ENCODE measurements at places on chromosomes 7 and 10.

DNA sequence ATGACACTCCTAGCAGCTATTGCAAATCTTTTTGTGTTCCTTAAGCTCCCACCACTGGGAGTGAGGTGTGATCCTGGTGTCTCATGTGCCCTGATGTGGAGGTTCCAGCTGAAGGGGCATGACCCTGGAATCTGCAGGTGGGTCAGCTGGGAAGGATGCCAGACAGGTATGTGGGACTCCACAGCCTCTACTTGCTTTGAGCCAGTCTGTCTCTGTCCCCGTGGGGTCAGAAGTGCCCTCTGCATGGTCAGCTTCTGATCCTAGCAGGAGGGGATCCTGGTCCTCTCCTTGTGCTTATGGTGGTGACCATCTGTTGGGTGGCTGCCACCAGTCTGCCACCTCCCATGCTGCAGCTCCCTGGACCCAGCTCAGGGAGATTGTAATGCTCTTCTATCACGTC is 51.1 kb upstream of the COMTD1 start:
- no peak for DNase-seq

DNA sequence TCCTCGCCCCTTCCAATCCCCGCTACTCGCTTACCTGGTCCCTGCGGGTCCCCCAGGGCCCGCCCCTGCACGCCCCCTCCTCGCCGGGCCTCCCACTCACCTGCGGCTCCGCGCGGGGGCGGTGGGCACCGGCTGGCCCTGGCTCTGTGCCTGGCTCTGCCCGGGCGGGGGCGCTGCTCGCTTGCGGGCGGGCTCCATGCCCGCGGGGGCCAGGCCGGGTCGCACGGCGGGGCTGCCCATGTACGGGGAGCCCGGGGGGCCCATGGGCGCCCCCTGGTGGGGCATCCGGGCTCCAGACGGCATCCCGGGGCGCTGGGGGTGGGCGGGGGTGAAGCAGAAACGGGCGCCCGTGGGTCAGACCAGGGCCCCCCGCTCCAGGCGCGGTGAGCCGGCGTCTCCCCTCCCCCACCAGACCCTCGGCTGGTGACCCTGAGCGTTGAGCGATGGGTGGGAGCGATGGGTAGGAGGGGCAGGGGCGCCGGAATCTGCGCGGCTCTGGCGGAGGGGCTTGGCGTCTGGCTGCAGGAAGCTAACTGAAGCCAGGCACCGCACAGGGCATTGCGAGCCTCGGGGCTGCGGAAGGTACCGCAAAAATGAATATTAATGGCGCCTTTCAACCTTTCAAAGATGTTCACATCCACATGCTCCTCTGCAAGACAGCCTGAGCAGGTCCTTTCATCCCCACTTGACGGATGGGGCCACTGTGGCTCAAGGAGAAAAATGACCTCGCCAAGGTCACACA is 3.0 kb downstream of the SMARCD3 start:
- peak; percentile 58 for DNase-seq

DNA sequence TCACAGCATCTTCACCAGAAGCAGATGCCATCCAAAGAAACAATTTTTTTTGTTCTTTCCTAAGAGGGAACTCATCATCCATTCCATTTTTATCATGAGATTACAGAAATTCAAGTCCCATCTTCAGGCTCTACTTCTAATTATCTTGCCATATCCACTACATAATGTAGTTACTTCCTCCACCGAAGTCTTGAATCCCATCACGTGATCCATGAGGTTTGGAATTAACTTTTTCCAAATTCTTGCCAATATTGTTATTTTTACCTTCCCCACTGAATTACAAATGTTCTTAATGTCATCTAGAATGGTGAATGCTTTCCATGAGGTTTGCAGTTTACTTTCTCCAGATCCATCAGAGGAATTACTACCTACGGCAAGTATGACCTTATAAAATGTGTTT is 1014.7 kb upstream of the LRRN3 start:
- DNase-seq: no peak

DNA sequence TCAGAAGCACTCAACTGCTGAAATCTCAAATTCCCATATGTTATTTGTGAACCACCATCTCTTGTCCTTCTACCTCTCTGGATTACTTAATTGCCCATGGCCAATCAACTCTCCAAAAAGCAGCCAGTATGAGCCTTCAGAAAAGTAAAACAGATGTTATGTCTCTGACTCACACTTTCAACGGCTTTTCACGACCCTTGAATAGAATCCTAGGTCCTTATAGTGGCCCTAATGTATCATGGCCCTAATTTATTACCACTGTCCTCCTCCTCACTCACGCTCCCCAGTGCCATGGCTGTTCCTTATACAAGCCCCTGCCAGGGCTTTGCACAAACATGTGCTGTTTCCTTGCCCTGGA is 20.0 kb downstream of the ZNF438 start:
- no peak for DNase-seq

- no peak for DNase-seq
These were observed 188.4 kb downstream of the EBF3 start for GRCh38 chr10:129775681-129776080.

GRCh38 chr7:751826-752225 is 24.7 kb upstream of the PRKAR1B start:
- DNase-seq: no peak

DNA sequence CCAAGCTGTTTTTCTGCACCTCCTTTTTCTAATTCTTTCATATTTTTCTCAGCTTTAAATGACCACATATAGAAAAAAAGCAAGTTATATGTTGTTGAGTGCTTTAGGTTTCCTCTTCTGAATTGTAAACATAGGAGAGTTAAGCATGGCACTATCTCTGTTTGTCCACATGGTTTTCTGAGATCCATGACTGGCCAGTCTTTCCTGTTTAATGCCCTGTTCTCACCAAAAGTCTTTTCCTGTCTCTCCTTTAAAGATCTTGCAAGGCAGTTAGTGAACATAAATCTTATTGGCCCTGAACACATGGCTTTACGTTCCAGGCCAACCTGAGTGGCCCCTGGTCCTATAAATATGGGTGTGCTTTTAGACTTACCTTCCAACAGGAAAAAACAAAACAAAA is 19.4 kb downstream of the TRPV5 start:
- DNase-seq: no peak
